ENCODE measurements at places on chromosomes 2 and 18. TPM values are rescaled to one million over a fixed set of nuclear protein-coding genes. Genes with fewer than 3 reads are reported as not detected.

Gene FBXO15
- total RNA-seq: not detected

DNA sequence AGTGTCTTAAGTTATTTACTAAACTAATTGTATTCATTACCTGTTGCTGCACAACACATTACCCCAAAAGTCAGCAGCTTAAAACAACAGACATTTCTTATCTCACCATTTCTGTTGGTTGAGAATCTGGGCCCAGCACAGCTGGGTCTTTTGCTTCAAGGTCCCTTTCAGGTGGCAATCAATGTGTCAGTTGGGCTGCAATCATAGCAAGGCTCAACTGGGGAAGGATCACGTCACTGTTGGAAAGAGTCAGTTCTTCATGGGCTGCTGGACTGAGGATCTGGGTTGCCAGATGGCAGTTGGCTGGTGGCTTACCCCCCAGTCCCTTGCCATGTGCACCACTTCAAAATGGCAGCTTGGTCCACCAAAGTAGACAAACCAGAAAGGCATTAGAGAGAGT lies 261.2 kb downstream of the SUCLG1 start:
- no peak for DNase-seq

DNA sequence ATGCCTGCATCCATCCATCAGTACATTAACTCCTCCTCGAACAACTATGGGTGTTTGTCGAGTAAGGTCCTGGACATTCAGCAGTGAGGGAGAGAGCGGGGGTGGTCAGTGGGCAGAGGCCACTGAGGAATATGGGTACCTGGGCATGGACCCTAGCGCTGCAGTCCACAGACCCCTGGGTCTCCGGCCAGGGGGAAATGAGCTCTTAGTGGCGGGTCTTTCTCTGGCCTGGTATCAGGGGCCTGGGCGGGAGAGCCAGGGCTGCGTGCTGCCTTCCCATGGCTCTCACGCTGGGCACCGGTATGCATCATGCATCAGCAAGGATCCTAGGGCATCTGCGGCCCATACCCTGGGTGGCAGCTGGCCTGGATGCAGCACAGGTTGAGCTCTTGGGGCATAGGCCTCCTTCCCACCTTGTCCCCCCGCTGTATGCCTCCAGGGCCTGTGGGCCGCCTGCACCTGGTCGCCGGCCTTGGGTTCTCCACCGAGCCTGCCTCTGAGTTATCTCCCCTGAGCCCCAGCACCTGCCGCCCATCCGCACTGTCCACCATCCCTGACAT lies 1.3 kb upstream of the MOCOS start:
- no peak for DNase-seq

DNA sequence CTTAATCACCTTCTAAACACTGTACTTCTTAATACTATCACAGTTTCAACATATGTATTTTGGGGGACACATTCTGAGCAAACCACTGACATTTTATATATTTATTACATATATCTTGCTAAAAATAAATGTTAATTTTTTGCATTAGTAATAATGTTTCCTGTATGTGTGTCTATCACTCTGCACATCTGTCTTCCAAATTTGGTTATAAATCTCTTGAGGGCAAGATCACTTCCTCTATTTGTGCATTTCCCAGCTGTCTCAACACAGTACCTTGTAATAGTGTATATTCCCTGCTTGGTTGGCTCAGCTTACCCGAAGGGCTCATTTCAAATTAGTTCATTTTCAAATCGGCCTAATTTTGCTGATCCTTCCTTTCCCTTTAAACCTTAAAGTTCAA lies 617.1 kb upstream of the GYPC start:
- DNase-seq: no peak

DNA sequence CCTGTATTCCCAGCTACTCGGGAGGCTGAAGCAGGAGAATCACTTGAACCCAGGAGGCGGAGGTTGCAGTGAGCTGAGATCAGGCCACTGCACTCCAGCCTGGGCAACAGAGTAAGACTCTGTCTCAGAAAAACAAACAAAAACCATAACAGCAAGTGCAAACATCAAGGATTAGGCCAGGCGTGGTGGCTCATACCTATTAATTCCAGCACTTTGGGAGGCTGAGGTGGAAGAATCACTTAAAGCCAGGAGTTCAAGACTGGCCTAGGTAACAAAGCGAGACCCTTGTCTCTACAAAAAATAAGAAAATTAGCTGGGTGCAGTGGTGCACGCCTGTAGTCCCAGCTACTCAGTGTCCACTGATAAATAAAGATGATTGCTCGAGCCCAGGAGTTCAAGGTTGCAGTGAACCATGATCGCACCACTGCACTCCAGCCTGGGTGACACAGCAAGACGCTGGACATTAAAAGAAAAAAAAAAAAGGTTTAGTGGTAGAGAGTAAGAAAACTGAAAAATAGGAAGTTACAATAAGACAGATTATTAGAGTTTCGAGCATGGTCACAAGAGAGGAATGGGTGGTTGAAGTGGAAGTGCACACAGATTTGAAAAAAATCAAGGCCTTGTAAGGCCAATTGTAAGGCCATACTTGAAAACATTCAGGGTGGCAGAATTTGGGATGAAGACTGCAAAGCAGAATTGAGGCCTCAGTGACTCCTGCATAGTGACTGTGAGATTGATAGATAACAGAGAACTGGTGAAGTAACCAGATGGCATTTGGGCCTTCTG lies 6.4 kb upstream of the KCMF1 start:
- DNase-seq: no peak

- DNase-seq: no peak
These were observed 9.7 kb downstream of the WNT10A start for GRCh38 chr2:218890369-218890768.

- no peak for DNase-seq
These were observed 40.6 kb upstream of the TMEM247 start for GRCh38 chr2:46438794-46439193.

DNA sequence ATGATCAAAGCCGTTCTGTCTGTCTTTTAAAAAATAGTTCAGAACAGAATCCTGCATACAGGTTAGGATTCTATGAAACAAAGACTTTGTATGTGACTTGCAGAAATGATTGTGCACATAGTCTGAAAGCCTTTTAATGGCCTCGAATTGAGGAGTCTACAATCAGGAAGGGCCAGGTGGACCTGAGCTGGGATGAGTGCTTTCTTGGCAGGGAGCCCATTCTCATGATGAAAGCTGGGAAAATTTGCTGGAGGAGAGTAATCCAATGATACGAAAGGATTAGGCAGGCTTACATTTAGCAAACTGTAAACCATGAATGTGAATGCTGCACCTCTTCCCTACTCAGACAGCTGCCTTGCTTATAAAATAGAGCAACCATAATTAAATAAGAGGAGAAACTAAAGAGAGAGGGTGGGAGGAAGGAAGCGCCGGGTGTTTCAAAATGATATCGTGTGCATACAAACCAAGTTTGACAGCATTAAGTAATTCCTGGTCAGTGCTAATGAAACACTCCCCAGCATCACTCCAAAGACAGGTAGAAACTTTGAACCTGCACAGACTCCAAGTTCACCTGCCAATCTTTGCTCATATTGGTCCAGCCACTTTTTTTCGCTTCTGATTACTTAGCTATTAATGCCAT lies 23.7 kb upstream of the CXCR4 start:
- no peak for DNase-seq

Gene PMAIP1
- 0.99 TPM for total RNA-seq

Gene ANKRD30B
- not detected for total RNA-seq

DNA sequence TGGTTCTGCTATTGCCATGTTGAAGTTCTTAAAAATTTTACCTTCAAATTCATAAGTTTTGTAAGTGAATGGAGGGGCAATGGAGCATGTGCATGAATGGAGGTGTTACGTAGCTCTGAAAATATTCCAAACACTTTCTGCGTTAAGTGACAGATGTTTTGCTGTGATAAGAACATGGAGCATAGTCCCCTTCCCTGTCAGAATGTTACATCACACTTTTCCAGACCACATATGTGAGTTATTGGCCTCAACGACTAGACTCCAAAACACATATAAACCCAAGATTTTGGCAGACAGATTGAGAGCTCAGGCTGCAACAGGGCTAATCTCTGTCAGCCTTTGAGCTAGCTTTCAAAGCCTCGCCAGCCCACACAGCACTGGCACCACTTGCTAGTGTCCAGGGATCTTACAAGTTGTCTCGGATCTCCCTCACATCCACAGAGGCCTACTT lies 27.2 kb upstream of the MFSD6 start:
- no peak for DNase-seq

- DNase-seq: no peak
These were observed 23.6 kb upstream of the SERPINE2 start for GRCh38 chr2:224062481-224063297.

- DNase-seq: no peak
These were observed 242.9 kb upstream of the GYPC start for GRCh38 chr2:126413079-126413478.

GRCh38 chr2:29954316-29954715 lies 32.9 kb upstream of the ALK start:
- DNase-seq: no peak

Gene NT5DC4
- total RNA-seq: not detected

Gene SCLY
- total RNA-seq: 13.6 TPM

- no peak for DNase-seq
These were observed 3.3 kb downstream of the ARL5A start for GRCh38 chr2:151824886-151825285.

GRCh38 chr2:74399785-74400184 lies 19.7 kb upstream of the DCTN1 start:
- DNase-seq: no peak

DNA sequence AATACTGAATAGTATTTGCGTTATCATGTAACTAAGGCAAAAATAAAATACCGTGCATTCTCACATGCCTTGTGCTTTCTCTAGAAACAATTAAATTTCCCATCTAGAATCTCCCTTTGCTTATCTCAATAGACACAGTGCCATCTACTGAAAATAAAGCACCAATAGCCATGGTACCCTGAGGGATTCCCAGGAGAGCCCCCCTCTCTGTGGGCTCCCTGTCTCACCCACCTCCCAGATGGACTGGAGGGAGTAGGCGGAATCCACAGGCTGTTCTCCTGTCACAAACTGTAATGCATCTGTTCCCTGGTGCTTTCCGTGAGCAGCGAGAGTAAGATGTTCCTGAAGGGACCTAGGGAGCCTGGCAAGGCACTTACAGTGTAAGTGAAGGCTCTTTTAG lies 112.4 kb upstream of the UPP2 start:
- DNase-seq: no peak

- DNase-seq: no peak
These were observed 52.9 kb downstream of the PPP1R1C start for GRCh38 chr2:182038576-182038975.

DNA sequence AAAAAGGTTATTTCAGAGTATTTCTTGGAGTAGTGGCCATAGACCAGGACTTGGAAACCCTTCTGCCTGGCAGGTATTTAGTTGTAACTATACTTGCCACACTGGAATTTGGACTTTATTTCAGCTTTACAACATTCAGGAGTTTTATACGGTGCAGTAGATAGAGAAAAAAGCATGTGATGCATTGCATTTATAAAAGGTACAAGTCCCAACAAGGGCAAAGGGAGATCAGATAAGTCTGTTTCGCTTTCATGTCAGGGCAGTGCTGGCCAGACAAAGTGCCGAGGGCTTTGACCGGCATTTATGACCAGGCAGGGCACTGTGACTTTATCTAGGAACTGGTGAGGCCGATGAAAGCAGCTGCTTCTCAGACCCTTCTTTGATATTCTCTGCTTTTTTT lies 145.4 kb downstream of the RTN4 start:
- DNase-seq: no peak

Gene RUFY4
- not detected for total RNA-seq

Gene XPO1
- total RNA-seq: 63.4 TPM

Gene CCT4
- 74.4 TPM for total RNA-seq

Gene FOXD4L1
- 0.42 TPM for total RNA-seq

DNA sequence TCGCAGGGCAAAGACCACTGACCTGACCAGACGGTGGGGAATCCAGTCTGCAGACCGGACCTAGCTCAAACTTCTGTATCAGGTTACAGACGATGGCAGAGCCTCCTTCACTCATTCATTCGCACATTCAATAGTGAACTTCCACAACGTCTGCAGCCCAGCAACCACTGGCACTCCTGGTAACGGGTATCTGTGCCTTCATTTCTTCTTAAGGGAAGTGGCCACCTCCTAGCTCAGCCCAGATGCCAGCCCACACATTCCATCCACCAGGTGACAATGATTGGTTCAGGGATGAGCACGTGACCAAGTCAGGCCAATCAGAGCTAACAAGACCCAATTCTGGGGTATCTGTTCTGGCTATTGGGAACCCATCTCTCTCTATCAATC lies 15.9 kb upstream of the ARMC9 start:
- DNase-seq: no peak

Gene SOX11
- total RNA-seq: 0.50 TPM

DNA sequence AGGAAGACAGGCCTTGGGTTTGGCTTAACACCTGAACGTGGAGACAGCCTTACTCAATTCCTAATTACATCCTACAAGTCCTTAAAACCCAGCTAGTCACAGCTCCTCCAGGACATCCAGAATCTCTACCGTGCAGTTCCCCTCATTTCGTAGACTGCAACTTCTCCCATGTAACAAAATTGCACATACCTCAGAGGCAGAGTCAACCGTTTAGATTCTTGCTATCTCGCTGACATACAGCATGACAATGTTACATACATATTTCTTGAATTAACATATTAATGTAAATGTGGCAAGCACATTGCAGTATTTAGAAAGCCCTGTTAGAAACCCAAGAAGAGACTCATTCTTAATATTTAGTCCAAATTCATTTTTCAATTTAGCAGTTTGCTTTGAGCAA lies 358.7 kb downstream of the SETBP1 start:
- DNase-seq: no peak

Gene ATP6V1C2
- not detected for total RNA-seq

Gene SPEG
- total RNA-seq: 219 TPM

DNA sequence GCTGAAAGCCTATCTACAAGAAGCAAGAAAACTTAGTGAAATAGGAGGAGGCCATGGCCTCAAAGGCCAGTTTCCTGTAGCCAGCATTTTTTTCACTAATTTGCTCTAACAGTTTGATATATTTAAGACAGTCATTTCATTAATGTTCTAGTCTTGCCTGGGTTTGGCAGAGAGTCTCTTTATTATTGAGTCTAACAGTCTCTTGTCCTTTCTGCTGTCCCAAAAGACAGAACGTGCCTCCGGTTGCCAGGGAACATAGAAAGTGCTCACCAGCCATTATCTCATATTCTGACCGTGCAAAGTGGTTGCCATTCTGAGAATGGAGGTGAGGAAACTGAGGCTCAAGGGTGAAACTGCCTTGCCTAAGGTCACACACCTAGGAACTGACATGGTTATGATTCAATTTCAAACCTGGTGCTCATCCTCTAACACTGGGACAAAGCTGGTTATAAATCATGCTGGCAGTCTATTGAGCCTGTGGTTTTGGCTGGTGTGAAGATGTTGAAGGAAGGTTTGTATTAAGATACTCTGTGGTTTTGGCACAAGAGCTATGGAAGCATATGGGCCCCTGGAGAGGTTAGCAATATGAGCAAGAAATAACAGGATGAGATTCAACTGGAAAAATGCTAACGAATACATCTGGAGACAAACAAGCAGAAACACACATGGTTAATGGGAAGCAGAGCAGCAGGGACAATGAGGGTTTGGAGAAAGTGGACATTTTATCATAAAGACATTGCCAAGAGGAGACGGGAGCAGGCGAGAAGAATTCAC lies 903.3 kb upstream of the KLHL29 start:
- DNase-seq: no peak

DNA sequence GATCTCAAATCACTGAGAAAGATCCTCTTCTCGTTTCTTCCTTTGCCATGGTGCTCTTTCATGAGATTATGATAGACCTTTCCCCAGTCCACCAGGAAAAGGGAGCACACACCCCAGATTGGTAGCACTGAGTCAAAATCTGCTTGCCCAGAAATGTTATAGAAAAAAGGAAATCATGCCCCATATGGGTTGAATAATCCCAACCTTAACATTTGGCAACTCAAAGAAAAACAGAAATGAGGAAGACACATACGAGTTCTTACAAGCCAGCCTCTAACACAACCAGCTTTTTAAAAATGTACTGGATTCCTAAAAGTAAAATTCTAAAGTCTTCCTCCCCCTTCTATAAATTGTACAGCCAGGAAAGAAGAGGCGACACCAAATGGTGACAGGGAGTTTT lies 103.0 kb downstream of the ANKRD44 start:
- DNase-seq: no peak

All from esophagus muscularis mucosa (tissue), 4 donors.